ENCODE measurements at places on chromosomes 4 and X. TPM values are rescaled to one million over a fixed set of nuclear protein-coding genes. Genes with fewer than 3 reads are reported as not detected.

The CACNA1F gene
- total RNA-seq, result 0.41 TPM

The PCYT1B gene
- total RNA-seq, result 0.93 TPM

The LANCL3 gene
- total RNA-seq, result 0.99 TPM

The CCDC158 gene
- 0.53 TPM for total RNA-seq

The XAGE1A gene
- not detected for total RNA-seq

The YY2 gene
- total RNA-seq, result 2.5 TPM

The SLC26A1 gene
- 9.4 TPM for total RNA-seq

The CT45A2 gene
- not detected for total RNA-seq

The PRRG1 gene
- 18.2 TPM for total RNA-seq

The TRPC5OS gene
- not detected for total RNA-seq

The TIGD2 gene
- total RNA-seq, result 7.5 TPM

The RIPPLY1 gene
- 1.3 TPM for total RNA-seq

The CLGN gene
- total RNA-seq, result 0.47 TPM

The BTC gene
- 4.0 TPM for total RNA-seq

The ZCCHC18 gene
- 2.5 TPM for total RNA-seq

The ZNF185 gene
- total RNA-seq, result 16.5 TPM

The MPP1 gene
- total RNA-seq, result 53.7 TPM

The GPR34 gene
- total RNA-seq, result 7.2 TPM

The XKRX gene
- total RNA-seq, result 0.58 TPM

The F9 gene
- not detected for total RNA-seq

The STX18 gene
- 35.4 TPM for total RNA-seq

The GAB1 gene
- total RNA-seq, result 40.9 TPM

The ATOH1 gene
- not detected for total RNA-seq

The PNMA6A gene
- 6.7 TPM for total RNA-seq

The CCNA2 gene
- total RNA-seq, result 19.9 TPM

The PF4V1 gene
- not detected for total RNA-seq

The MAOA gene
- 14.7 TPM for total RNA-seq

Measured in metanephros (tissue), 2 donors.